Lung (tissue), 17 donors: ENCODE measurements at places on chromosomes 16 and 17. TPM values are rescaled to one million over a fixed set of nuclear protein-coding genes. Genes with fewer than 3 reads are reported as not detected.

GRCh38 chr16:55264949-55265348 is 59.1 kb upstream of the IRX6 start:
- no peak overlapping the region for H3K4me3 ChIP-seq
- no peaks in the 10 kb centered on the region for H3K36me3 ChIP-seq
- no peak for DNase-seq

- H3K27ac ChIP-seq = peak overlapping the region; percentile 61
- peak; percentile 66 for DNase-seq
- no peaks in the 10 kb centered on the region for H3K27me3 ChIP-seq
- no peaks in the 10 kb centered on the region for H3K36me3 ChIP-seq
- peaks cover 3% of the 10 kb centered on the region for H3K4me1 ChIP-seq
- no peak overlapping the region for H3K4me3 ChIP-seq
These were observed 9.2 kb downstream of the STAT3 start for GRCh38 chr17:42378959-42379594.

DNA sequence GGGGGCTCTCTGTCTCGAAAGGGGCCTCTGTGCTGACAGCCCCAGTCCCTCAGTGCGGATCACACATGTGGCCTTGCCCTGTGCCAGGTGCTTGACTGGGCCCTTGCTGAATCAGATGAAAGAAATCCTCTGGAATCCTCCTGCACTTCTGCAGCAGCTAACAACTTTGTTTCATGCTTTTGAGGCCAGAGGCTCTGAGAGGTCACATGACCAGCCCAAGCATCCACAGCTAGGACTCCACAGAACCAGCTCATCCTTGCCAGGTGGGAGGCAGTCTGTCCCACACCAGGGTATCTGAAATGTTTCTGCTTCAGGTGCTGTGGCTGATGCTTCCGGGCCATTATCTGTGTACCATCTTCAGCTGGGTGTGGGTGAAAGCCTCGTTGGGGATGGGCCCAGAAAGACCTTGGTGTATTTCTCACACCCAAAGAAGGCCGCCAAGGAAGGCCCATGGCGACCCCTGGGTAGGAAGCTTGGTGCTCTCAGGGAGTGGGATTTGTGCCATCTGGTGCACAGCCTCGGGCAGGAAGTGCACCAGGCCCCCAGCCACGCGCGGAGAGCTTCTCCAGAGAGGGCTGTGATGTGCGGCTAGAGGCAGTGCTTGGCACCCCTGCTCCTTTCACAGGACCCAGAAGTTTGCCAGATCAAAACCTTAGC is 143.8 kb downstream of the CLEC16A start:
- no peak overlapping the region for H3K4me3 ChIP-seq
- no peaks in the 10 kb centered on the region for H3K36me3 ChIP-seq
- peaks cover 60% of the 10 kb centered on the region for H3K4me1 ChIP-seq
- no peak overlapping the region for H3K27ac ChIP-seq
- DNase-seq = no peak

GRCh38 chr17:77681861-77682260 is 276.6 kb upstream of the TNRC6C start:
- H3K27ac ChIP-seq = no peak overlapping the region
- peak; percentile 67 for DNase-seq
- H3K27me3 ChIP-seq = no peaks in the 10 kb centered on the region
- H3K4me1 ChIP-seq = no peaks in the 10 kb centered on the region
- H3K36me3 ChIP-seq = no peaks in the 10 kb centered on the region
- H3K4me3 ChIP-seq = no peak overlapping the region

The KRTAP4-3 gene
- not detected for total RNA-seq

GRCh38 chr17:65181237-65182061 is 44.3 kb downstream of the RGS9 start:
- DNase-seq = no peak
- H3K36me3 ChIP-seq = no peaks in the 10 kb centered on the region
- no peak overlapping the region for H3K4me3 ChIP-seq

DNA sequence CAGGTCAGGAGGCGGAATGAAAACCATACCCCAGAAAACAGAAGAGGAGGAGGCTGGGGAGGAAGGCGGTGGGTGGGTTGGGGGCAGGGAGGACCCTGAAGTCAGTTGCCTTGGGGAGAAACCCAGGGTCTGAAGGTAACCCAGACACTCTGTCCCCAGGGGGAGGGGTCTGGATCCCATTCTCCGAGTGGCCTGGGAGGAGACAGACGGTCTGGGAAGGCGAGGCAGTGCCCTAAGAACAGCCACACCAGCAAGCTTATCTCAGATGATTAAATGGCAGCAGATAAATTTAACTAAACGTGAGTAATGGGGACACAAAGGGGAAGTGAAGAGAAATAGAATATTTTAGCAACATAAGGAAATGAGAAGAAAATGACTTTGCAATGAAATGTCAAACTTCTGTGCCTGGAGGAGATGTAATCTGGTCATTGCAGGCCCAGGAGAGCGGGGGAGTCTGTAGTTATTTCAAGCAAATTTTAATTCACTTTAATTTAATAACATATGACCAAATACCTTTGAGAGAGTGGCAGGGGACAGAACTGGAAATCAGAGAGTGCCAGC is 21.4 kb upstream of the ZFP90 start:
- H3K4me3 ChIP-seq = no peak overlapping the region
- no peaks in the 10 kb centered on the region for H3K36me3 ChIP-seq
- DNase-seq = no peak

The EXOC3L1 gene
- 11.4 TPM for total RNA-seq

The HS3ST3B1 gene
- total RNA-seq = 4.1 TPM

GRCh38 chr17:77476931-77477805 is 336.4 kb downstream of the SEC14L1 start:
- no peaks in the 10 kb centered on the region for H3K36me3 ChIP-seq
- no peak overlapping the region for H3K27ac ChIP-seq
- peaks cover 70% of the 10 kb centered on the region for H3K4me1 ChIP-seq
- peak; percentile 94 for DNase-seq
- H3K27me3 ChIP-seq = no peaks in the 10 kb centered on the region

DNA sequence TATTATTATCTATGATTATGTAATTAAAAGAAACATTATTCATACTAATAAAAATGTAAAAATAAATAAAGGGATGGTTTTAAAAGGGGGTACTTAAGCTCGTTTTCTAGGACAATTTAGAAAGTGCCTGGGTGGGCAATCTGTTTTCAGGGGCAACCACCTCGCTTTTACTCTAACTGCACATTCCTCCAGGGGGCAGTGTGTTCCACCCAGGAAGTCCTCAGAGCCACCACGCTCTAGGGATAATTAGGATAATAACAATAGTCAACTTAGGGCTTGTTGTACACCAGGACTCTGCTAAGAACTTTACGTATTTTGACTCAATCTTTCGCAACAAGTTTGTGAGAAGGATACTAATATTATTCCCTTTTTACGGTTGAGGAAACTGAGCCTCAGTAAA is 396.7 kb upstream of the MAF start:
- H3K4me3 ChIP-seq = no peak overlapping the region
- H3K36me3 ChIP-seq = no peaks in the 10 kb centered on the region
- DNase-seq = peak; percentile 38
- H3K4me1 ChIP-seq = no peaks in the 10 kb centered on the region
- H3K27me3 ChIP-seq = no peaks in the 10 kb centered on the region
- H3K27ac ChIP-seq = no peak overlapping the region

The ZNF785 gene
- total RNA-seq = 15.5 TPM

The SEZ6L2 gene
- total RNA-seq = 6.4 TPM

- peak; percentile 27 for DNase-seq
- no peaks in the 10 kb centered on the region for H3K36me3 ChIP-seq
- H3K27me3 ChIP-seq = no peaks in the 10 kb centered on the region
These were observed 27.7 kb downstream of the RTN4RL1 start for GRCh38 chr17:1997289-1997926.

The SSTR5 gene
- 0.23 TPM for total RNA-seq

The CFAP97D1 gene
- not detected for total RNA-seq

- no peaks in the 10 kb centered on the region for H3K36me3 ChIP-seq
- no peaks in the 10 kb centered on the region for H3K27me3 ChIP-seq
- no peak for DNase-seq
- no peak overlapping the region for H3K4me3 ChIP-seq
These were observed 19.4 kb upstream of the SUPT4H1 start for GRCh38 chr17:58371300-58371950.

The TBX6 gene
- total RNA-seq = 0.60 TPM

GRCh38 chr16:78667675-78668074 is 568.2 kb downstream of the WWOX start:
- no peak overlapping the region for H3K4me3 ChIP-seq
- no peaks in the 10 kb centered on the region for H3K27me3 ChIP-seq
- H3K4me1 ChIP-seq = peaks cover 6% of the 10 kb centered on the region
